ENCODE measurements at places on chromosomes 7 and 10.

- no peak for DNase-seq
Measured at GRCh38 chr7:156494960-156495359, 145.6 kb upstream of the RNF32 start.

DNA sequence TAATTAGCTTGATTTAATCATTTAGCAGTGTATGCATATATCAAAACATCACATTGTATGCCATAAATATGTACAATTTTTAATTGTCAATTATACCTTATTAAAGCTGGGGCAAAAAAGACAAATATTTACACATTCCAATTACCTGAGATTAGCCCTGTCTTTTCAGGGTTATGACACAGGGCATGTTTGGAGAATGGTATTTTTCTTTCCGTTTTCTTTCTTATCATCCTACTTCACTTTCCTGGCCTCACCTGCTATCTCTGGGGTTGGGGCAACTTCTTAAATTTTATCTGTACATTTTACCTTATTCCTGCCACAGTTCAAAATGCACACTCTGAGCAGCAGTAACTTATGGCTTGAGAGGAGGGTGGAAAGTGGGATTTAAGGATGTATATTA lies 285.9 kb downstream of the DOCK4 start:
- no peak for DNase-seq

GRCh38 chr7:108037140-108037539 lies 34.2 kb upstream of the LAMB1 start:
- no peak for DNase-seq

- DNase-seq = no peak
Measured at GRCh38 chr10:125060826-125061556, 99.4 kb downstream of the CTBP2 start.

GRCh38 chr10:119135513-119135881 lies 30.0 kb downstream of the SFXN4 start:
- DNase-seq = no peak

DNA sequence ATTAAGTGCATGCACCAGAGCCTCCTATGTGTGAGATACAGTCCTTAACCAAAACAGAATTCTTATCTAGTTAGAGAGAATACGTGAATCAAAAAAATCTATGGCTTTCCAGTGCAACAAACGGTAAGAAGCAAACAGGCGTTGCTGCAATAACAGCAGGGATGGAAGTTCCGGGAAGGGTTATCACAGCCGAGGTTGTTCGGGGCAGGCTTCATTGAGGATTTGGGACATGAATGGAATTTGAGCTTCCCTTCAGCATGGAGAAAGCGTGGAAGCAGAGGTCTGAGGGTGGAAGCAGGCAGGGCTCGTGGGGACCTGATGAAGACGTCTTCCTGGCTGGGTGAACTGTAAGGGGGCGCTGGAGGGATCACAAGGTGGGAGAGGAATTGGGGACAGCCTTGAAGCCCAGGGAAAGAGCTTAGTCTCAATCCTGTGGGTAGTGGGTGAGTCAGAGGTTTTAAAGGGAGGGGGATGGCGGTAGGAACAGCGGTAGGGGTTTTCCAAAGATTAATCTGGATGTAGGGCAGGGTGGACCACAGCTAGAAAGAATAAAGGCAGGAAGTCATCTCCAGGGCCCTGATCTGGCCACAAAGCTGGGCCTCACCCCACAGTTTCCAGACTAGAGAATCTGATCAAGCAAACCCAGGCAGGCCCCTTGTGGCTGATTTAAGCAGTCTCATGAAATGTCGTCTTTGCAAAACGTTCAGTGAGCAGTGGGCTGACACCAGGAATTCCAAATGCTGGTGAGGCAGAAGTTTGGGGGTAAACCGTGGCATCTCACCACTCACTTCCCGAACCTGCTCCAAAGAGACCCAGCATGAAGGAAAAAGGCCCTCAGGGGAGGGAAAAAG lies 65.1 kb downstream of the CALML3 start:
- no peak for DNase-seq

GRCh38 chr7:144518360-144518759 lies 114.9 kb upstream of the NOBOX start:
- no peak for DNase-seq

DNA sequence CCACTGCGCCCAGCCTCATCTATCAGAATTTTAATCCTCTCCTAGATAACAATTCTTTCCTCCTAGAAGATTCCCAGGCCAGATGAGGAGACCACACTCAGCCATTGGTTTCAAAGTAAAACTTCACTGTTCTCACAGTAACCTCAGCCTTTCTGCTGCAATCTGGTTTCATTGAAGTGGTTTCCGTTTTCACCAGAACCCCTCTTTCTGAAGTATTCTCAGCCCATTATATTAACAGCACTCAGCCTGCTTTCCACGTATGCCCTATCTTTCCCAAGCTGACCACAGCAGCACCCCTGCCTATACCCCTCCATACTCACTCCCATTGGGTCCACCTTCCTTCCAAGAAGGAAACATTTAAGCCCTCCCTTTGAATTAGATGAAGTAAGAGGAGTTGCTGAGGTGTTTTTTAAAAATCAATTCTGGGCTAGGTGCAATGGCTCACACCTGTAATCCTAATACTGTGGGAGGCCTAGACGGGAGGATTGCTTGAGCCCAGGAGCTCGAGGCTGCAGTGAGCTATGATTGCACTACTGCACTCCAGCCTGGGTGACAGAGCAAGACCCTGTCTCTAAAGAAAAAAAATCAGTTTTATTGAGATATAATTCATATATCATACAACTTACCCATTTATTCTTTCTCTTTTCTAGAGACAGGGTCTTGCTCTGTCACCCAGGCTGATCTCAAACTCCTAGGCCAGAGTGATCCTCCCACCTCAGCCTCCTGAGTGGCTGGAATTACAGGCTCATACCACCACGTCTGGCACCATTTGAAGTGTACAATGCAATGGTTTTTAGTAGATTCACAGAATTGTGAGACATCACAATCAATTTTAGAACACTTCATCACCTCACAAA lies 11.3 kb downstream of the PLAU start:
- DNase-seq = no peak

GRCh38 chr10:122445469-122445868 lies 9.0 kb upstream of the ARMS2 start:
- DNase-seq = no peak

GRCh38 chr7:57404343-57404966 lies 45.5 kb upstream of the ZNF716 start:
- no peak for DNase-seq

GRCh38 chr10:34286136-34286739 lies 528.9 kb downstream of the PARD3 start:
- DNase-seq = no peak

DNA sequence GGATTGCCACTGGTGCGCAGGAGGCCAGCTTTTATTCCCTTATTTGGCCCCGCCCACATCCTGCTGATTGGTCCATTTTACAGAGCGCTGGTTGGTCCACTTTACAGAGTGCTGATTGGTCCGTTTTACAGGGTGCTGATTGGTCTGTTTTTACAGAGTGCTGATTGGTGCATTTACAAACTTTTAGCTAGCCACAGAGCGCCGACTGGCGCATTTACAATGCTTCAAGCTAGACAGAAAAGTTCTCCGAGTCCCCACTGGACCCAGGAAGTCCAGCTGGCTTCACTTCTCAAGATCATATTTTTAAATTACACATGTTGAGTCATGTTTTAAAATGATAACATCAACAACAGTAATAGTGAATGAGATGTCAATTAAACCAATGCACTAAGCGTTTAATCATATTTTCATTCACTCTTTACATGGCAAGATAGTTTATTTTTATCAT lies 128.3 kb downstream of the CUBN start:
- no peak for DNase-seq

DNA sequence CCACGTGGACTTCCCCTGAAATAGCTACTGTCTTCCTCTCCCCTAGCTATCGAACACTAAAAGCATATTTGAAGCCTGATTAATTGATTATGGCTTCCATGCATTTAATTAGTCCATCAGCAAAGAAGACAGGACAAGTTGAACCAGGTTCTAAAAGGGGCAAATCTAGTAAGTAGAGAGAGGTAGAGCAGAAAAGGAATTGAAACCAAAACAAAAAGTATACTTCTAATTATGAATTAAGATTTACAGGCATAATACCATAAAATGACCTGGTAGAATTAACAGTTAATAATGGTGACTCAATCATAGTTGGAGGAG lies 393 bp upstream of the DNAJC1 start:
- DNase-seq = no peak

DNA sequence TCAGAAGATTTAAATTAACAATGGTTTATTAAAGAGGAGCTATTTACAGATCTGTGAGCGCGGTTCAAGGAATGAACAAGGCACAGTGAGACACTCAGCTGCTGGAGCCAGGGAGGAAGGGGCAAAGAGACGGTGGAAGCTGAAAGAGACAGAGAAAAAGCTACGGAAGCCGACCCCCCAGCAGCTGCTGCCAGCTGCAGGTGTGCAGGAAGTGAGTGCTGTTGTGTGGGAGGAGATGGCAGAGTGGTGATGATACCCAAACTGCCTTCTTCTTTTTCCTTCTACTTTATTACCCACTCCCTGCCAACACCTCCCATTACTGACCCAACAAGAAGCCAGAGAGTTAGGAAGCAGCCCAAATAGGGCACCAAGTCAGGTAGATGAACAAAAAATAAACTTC lies 41.9 kb upstream of the MBL2 start:
- no peak for DNase-seq

DNA sequence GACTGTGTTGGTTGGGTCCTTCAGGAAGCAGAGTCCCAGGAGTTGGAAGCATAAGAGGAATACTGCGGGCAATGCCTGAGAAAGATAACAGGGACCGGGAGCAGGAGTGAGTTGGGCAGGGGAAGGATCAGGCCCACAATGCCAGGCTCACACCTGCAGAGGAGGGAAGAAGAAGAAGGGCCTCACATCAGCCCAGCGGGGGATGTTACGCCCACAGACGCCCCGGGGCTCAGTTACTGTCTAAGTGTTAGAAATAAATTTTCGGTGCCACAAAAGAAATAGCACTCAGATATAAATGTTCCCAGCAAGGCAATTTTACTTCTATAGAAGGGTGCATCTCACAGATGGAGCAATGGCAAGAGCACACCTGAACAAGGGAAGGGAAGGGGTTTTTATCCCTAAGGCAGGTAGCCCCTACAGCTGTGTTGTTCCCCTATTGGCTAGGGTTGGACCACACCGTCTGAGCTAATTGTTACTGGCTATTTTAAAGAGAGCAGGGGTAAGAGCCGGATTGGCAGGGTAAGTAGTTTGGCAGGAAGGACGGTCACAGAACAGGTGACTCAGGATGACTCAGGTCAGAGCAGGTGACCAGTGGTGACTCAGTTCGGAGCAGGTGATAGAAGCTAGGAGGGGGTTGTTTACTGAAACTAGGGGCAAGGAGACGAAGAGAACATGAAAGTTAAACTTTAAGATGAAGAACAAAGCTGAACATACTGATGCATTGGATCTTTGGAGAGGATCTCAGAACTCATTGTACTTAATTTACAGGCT lies at the start of gene NOS3:
Gene NOS3, plus strand, starts transcription at position 602 of the 771 bp plus-strand sequence. CDS start 2,787 bp downstream, outside the sequence.
- DNase-seq = no peak

DNA sequence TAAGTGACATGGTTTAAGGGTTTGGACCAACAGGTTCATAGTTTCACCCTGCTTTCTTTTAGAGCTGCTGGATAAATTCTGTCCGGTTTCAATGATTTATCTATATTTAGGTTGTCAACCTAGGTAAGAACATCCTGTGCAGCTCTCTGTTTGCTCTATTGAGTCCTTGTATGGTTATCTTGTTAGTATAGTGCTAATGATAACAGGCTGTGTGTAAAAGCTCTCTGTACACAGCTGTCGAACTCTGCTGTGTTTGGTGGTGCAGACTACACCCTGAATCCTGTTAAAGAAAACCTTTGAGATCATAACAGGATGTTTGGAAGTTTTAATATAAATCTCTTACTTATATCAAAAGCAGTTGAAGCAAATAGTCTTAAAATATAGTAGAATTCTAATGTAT lies 219.2 kb downstream of the SDK1 start:
- no peak for DNase-seq

DNA sequence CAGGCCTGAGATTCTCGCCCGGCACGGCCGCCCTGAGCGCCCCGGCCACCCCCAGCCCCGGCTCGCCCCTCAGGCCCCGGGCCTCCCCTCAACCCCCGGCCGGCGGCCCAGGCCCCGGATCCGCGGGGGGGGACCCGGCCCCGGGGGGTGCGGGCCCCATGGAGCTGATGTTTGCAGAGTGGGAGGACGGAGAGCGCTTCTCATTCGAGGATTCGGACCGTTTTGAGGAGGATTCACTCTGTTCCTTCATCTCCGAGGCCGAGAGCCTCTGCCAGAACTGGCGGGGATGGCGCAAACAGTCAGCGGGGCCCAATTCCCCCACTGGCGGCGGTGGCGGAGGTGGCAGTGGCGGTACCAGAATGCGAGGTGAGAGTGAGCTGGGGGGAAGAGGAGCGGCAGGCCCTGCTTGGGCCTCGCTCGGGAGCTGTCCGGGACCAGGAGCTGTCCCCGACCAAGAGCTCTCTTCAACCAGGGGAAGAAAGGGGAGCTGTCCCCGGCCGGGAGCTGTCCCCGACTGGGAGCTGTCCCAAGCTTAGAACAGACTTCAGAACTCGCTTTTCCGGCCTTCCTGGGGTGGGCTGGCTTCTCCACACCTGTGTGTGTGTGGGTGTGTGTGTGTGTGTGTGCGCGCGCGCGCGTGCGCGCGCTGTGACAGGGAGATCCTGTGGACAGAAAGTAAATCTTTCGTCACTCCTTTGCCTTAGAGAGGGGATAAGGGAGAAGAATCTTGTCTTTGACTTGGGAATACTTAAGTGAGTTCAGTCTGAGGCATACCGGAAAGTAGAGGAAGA lies 510 bp downstream of the ZSWIM8 start:
- peak; percentile 21 for DNase-seq

DNA sequence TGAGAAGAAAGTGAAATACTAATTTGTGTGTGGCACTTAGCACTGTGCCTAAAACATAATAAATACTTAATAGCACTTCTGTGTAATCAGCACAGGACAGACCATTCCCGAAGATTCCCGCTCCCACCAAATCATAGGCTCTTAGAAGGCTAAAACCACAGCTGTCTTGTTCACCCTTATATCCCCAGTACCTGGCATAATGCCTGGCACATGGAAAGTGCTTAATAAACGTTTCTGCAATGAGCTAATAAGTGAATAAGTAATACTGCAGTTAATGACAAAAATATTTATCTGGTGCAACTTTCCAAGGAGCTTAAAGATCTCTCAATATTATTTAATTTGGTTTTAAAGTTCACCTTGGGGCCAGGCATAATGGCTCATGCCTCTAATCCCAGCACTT lies 43.2 kb downstream of the MTURN start:
- no peak for DNase-seq

GRCh38 chr7:620056-620455 lies 100.4 kb upstream of the PDGFA start:
- DNase-seq = no peak

GRCh38 chr7:65295409-65295808 lies 78.2 kb upstream of the ZNF92 start:
- no peak for DNase-seq
